H7 (cell line): ENCODE measurements at places on chromosomes 2 and 18. TPM values are rescaled to one million over a fixed set of nuclear protein-coding genes. Genes with fewer than 3 reads are reported as not detected.

DNA sequence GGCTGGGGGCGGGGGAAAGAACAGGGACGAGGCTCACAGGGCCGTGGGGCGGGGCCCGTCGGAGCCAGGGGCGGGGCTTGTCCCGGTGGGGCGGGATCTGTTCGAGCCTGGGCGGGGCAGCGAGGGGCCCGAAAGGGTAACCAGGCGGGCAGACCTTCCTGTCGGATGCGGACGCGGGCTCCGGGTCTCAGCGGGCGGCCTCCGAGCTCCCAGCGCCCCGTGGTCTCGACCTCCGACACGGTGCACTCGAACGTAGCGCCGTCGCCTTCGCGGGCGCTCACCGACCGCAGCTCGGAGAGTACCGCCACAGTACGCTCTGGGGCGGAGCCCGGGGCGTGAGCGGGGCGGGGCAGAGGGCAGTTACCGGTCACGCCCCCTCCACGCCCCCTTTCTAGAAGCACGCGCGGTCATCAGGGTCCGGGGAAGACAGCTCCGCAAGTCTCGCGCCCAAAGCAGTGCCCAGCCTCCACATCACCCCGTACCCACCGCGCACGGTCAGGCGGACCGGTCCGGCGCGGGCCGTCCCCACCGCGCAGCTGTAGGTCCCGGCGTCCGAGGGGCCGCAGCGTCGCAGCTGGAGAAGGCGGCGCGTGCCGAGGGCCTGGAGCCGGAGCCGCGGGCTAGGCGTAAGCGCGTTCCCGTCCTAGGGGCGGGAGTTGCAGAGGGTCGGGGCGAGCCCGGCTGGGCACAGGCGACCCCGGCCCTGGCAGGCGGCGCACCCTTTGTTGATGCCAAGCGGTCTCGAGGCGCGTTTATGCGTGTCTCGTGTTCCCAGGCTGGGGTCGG is 8.7 kb downstream of the TMEM198 start:
- peak; percentile 99 for DNase-seq

DNA sequence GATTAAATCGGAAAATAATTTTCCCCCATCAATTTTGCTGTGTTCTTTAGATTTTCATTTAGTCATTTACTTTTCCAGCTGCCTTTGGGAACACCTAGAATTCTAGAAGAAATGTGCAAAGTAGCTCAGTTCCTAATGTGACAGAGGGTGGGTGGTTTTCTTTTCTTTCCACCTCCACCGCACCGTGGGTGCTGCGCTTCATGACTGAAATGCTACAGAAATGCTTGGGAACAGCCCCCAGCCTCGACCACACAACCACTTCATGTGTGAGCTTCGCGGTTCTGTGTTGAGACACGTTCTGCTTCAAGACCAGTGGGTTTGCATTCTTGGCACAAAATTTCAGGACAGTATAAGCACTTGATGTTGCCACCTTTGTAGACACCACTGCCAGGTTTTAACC is 30.9 kb downstream of the E2F6 start:
- no peak for DNase-seq

GRCh38 chr2:2620604-2621003 is 289.5 kb upstream of the MYT1L start:
- no peak for DNase-seq

GRCh38 chr2:205681401-205682238 is 681 bp upstream of the NRP2 start:
- peak; percentile 65 for DNase-seq

GRCh38 chr2:8636721-8637636 is 44.9 kb upstream of the ID2 start:
- DNase-seq: no peak

- DNase-seq: no peak
These were observed 416.6 kb upstream of the SMIM21 start for GRCh38 chr18:75844146-75844545.

GRCh38 chr2:176234156-176234555 is 35.1 kb upstream of the MTX2 start:
- no peak for DNase-seq

- DNase-seq: no peak
These were observed 60.2 kb upstream of the MAP4K3 start for GRCh38 chr2:39497082-39497801.

- no peak for DNase-seq
These were observed 20.3 kb downstream of the SLC8A1 start for GRCh38 chr2:40431600-40431955.

DNA sequence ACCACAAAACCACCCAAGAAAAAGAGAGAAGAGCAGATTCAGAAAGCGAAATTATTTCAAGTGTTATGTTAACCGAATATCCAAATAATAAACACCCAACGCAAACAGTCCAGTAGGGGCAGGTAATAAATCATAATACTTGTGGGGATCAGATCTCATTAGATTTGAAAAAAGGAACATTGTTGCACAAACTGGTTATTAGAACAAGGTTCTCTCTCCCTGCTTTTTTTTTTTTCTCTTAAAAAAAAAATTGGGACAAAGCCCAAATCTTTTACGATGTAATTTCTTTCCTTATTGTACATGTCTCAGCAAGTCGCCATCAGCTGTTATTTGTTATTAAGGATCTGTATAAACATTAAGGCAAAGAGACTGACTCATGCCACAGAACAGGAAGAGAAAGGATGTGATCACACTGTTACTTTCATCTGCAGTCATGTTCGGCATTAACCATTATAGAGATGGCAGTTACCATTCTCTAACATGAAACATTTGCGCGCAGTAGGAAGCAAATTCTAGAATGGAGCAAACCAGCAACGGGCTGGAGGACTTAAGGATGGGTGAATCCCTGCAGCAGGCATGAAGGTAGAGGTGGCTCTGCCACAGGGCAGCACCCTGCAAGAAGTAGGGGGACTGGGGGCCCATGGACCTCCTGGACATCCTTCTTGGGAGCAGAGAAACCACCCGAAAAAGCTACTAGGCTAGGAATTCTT is 42.0 kb downstream of the EPHA4 start:
- no peak for DNase-seq

- peak; percentile 61 for DNase-seq
These were observed 24.6 kb downstream of the FECH start for GRCh38 chr18:57561728-57562423.

DNA sequence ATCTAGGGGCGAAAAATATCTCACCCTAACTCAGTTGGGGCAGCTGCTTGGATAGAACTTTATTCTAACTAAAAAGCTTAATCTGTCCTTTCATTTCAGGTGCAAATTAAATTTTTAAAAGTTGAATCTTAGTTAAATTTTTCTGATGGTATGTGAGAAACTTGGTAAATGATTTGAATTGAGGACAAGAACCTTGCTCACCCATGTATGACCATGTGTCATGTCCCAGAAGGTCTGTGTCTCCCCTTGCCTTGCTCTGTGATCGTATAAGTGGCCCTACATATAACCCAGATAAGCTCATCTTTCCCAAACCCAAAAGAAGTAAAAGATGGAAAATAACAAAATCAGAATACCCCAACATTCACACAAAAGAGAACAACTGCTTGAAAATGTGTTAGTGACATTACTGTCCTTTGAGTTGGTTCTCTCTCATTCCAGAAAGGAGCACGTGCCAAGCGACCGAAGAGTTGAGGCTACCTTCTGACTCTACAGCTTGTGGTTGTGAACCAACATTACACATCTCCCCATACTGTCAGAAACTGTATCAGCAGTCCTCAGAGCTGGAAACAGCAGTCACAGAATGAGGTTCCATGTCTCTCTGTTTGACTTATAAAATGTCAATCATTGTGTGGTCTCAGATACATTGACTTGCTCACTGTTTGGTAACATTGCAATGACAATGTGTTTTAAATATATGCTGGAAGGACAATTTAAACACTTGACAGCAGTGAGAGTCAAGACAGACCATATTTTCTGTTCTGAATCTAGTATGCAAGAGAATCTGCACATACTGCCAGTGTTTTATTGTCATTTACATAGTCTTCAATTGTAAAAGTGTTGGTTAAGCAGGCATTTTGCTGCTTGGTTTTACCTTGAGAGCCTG is 46.3 kb upstream of the TANK start:
- no peak for DNase-seq

GRCh38 chr2:96124406-96125265 is 8.3 kb upstream of the ADRA2B start:
- no peak for DNase-seq

- no peak for DNase-seq
These were observed 57.9 kb downstream of the NCK2 start for GRCh38 chr2:105802587-105802986.

DNA sequence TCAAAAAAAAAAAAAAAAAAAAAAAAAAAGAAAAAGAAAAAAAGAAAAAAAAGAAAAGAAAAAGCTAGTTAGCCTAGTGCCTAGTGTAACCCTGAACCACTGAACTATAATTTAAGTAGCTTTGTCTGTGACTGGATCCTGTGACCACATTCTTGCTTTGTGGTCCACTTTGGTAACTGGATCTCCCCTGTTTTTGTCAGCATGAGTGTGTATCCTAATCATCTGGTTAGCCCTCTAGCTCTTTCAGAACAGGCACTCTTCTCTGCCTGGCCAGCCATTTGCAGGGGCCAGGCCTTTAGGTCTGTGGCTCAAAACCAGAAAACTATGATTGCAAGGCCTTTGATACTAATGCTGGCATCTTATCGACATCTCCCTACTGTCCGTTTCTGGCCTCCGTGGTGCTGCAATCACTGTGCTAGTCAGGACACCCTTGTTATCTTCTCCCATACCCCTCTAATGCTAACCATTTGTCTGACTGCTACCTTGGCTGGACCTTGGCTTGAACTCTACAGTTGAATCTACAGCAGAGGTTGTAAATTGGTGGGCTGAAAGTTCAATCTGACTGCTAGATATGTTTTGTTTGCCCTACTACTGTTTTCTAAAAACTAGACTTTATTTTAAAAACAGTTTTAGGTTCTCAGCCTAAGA is 40.5 kb downstream of the RBKS start:
- DNase-seq: no peak

GRCh38 chr2:120498576-120499394 is 152.8 kb downstream of the INHBB start:
- DNase-seq: peak; percentile 70

GRCh38 chr18:78726326-78727056 is 253.1 kb upstream of the SALL3 start:
- DNase-seq: no peak

DNA sequence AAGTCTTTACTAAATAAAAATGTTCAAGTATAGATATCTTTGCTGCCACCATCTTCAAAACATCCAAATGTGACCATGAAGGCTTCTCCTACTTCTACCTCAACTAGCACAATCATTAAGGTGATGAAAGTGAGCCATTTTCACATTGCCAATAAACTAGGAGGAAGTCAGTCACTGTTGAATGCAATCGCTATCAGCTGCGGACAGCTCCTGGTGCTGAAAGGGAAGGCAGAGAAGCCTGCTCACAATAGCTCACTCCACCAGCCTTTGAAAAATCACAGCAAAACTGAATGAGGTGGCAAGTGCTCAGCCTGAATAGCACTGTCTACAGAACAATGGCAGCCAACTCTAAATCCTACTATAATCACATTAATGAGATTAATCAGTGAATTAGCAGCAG is 2.2 kb downstream of the MYT1L start:
- peak; percentile 42 for DNase-seq

GRCh38 chr2:189982780-189983394 is 79.6 kb downstream of the MSTN start:
- DNase-seq: peak; percentile 35

DNA sequence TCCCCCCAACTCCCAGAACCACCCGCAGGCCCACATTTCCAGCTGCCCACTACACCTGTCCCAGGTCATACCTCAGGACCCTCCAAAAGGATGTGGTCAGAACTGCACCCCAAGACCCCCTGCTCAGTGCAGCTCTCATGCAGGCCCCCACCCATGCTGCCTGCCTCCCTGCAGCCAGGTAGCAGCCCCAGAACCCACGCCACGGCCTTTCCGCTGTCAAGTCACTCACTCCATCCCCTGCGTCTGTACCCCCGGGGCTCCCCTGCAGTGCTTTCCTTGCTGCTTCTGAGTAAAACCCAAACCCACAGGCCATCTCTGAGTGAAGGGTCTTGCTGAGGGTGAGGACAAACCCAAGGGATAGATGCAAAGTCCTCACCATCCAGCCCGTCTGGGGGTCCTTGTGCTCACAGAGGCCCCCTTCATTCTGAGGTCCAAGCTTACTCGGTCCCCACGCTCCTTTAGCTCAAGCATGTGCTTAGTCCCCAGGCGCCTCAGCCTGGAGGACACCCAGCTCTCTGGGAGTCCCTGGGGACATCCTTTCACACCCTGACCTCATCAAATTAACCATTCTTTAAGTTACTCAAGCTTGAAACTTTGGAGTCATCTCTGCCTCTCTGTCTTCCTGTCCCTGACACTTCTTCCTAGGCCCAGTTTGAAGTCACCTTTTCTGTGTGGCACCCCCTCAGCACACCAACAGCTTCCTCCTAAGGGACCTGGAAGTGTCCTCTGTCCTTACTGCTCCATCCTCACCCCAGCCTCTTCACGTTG is 130.1 kb downstream of the SMAD7 start:
- DNase-seq: no peak

DNA sequence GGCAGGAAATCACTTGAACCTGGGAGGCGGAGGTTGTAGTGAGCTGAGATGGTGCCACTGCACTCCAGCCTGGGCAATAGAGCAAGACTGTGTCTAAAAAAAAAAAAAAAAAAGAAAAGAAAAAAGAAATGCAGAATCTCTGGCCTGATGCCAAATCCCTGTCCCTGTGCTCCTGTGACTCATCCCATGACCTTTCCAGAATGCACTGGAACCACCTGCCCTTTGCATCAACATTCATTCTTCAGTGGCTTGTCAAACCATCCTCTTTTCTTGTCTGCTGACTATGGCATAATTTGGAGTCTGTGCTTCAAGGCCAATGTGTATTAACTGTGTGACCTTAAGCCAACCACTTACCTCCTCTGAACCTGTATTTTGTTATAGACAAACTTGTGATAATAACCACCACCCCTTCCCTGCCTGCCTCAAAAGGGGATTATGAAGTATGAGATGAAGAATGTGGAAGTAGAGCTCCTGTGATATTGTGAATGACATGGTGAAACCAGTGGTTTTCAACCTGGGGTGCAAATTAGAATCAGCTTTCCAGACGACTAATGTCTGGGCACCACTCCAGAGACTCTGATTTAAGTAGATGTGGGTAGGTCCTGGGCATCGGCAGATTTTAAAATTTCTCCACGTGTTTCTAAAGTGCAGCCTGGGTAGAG is 189.3 kb downstream of the CLIP4 start:
- no peak for DNase-seq

DNA sequence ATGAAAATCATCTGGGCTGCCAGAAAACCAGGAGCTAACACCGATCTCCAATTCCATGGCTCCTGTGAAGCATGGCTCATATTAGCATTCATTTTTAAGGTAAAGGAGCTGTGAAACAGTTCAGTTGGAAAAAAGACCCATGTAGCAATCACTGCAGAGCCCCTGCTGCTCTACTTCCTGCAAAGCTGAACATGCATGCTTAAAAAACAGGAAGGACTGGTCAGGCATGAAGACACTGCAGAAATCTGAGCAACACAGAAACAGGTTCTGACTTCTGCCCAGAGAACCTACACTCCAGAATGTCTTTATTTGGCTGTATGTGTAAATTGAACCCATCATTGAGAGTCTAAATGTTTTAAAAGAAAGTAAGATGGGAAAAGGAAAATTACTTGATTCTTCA is 950.6 kb downstream of the DCDC2C start:
- no peak for DNase-seq

- DNase-seq: no peak
These were observed 100.2 kb downstream of the TWIST2 start for GRCh38 chr2:238947920-238948710.

FAM161A gene
- total RNA-seq: 4.1 and 7.8 TPM in 2 replicates

FLACC1 gene
- total RNA-seq: not detected in 2 replicates

CDH20 gene
- total RNA-seq: 0.31 and 0.81 TPM in 2 replicates

ELOA2 gene
- not detected in 2 replicates for total RNA-seq

KLHL30 gene
- total RNA-seq: 0.04 and 0.10 TPM in 2 replicates

EIPR1 gene
- 52.6 and 60.4 TPM in 2 replicates for total RNA-seq

SLC16A14 gene
- total RNA-seq: 1.3 and 2.1 TPM in 2 replicates

AMER3 gene
- total RNA-seq: 0.04 and 0.14 TPM in 2 replicates
